CD4-positive, alpha-beta memory T cell (primary cell): ENCODE measurements at places on chromosomes 2 and 18.

DNA sequence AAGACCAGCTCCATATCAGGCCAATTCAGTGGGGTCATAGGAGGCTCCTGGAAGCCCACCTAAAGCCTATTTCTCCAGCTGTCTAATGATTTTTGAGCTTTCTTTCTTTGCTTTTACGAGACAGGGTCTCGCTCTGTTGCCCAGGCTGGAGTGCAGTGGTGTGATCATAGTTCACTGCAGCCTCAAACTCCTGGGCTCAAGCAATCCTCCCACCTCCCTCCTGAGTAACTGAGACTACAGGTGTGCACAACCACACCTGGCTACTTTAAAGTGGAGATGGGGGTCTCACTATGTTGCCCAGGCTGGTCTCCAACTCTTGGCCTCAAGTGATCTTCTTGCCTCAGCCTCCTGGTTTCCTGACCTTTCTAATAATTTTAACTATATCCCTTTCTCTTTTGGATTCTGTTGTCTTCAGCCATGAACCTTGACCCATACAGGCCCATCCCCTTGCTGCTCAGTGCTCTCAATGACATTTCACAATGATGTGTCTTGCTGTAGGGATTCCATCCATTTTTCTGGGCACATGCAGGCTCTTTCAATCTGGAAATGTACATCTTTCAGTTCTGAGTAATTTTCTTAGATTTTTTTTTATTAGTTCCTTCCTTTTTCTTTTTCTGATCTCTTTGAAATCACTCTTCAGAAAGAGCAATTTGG lies 29.7 kb downstream of the GNLY start:
- no peak overlapping the region for H3K4me3 ChIP-seq
- peaks cover 1% of the 10 kb centered on the region for H3K4me1 ChIP-seq
- peaks cover 4% of the 10 kb centered on the region for H3K27me3 ChIP-seq

DNA sequence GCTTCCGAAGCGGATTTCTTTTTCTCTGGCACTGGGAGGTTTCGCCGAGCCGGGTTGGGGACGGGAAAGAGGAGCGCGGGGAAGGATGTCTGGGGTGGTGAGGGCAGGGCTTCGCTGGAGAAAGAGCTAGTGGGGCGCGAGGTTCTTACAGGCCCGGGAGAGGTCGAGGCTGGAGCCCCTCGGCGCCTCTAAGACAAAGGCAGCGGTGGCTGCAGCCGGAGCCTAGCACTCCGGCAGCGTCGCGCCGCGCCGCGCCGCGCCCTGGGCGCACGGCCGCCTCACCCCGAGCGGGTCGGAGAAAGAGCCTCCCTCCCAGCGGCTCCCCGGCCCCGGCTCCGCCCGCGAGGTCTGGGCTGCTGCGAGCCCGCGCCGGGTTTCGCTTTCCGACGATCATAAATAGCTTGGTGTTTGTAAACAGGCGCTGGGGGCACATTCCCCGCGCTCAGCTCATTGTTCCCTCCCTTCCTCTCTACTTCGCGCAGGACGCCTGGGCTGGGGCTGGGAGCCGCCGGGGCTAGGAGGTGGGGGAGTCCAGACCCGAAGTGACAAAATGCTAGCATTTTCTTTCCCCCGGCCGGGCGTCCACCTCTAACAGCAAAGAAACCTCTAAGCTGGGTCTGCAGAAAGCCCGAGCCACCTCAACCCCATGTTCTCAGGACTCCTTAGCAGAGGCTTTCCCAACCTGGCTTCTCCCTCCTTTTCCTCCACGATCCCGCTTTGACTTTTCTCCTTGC lies 813 bp upstream of the MEIS1 start:
- no peak for DNase-seq
- peaks cover 21% of the 10 kb centered on the region for H3K27me3 ChIP-seq
- peaks cover 18% of the 10 kb centered on the region for H3K4me1 ChIP-seq
- H3K4me3 ChIP-seq, result no peak overlapping the region
- H3K27ac ChIP-seq, result no peak overlapping the region
- no peaks in the 10 kb centered on the region for H3K36me3 ChIP-seq

DNA sequence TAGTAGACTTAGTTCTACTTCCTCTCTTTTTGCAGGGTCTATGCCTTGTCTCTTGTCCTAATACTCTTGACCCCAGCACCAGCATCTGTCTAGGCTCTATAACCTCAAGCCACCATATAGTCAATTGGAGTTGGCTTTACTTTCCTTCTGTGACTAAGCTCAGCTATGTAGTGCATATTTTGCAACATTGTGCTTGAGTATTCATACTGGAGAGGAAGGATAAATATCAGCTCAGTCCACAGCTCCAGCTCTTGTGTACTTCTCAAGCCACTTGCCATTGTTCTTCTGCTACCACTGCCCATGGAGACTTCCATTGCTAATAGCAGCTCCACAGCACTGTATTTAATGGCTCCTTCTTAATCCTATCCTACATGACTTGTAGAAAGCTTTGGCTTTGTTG lies 35.5 kb upstream of the CD28 start:
- H3K36me3 ChIP-seq, result no peaks in the 10 kb centered on the region
- no peak overlapping the region for H3K27ac ChIP-seq
- no peaks in the 10 kb centered on the region for H3K27me3 ChIP-seq
- peaks cover 6% of the 10 kb centered on the region for H3K4me1 ChIP-seq

GRCh38 chr2:139600166-139600565 lies 820.0 kb upstream of the NXPH2 start:
- no peaks in the 10 kb centered on the region for H3K36me3 ChIP-seq
- no peaks in the 10 kb centered on the region for H3K4me1 ChIP-seq
- H3K27ac ChIP-seq, result no peak overlapping the region
- no peaks in the 10 kb centered on the region for H3K27me3 ChIP-seq
- H3K4me3 ChIP-seq, result no peak overlapping the region

GRCh38 chr18:32439802-32440201 lies 30.9 kb downstream of the GAREM1 start:
- no peak overlapping the region for H3K4me3 ChIP-seq
- DNase-seq, result no peak
- no peaks in the 10 kb centered on the region for H3K27me3 ChIP-seq
- no peaks in the 10 kb centered on the region for H3K4me1 ChIP-seq

- H3K36me3 ChIP-seq, result no peaks in the 10 kb centered on the region
- peak overlapping the region; percentile 74 for H3K4me3 ChIP-seq
- DNase-seq, result peak; percentile 53
- H3K27ac ChIP-seq, result peak overlapping the region; percentile 55
- H3K4me1 ChIP-seq, result peaks cover 27% of the 10 kb centered on the region
- H3K27me3 ChIP-seq, result no peaks in the 10 kb centered on the region
These were observed 16.5 kb upstream of the PSD4 start for GRCh38 chr2:113157118-113157896.

GRCh38 chr2:54480025-54480424 lies 23.9 kb downstream of the SPTBN1 start:
- H3K27ac ChIP-seq, result no peak overlapping the region
- no peak overlapping the region for H3K4me3 ChIP-seq
- H3K36me3 ChIP-seq, result no peaks in the 10 kb centered on the region
- no peak for DNase-seq
- H3K27me3 ChIP-seq, result no peaks in the 10 kb centered on the region

DNA sequence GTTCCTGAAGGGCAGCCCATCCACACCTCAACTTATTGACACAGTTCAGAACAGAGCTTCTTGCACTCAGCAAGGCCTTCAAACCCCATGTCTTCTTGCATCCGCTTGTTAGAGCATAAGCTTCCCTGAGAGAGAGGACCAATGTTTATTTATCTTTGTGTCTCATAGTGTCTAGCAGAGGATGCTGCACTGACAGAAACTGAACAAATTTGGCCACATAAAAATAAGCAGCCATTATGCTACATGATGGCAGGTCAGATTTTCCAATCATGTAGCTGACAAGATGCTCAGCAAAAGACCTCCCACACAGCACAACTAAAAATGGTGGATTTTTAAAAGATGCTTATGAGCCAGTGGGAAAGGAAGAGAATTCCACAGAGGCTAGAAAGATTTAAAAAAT lies 38.1 kb upstream of the SIGLEC15 start:
- H3K4me3 ChIP-seq, result no peak overlapping the region
- no peaks in the 10 kb centered on the region for H3K27me3 ChIP-seq
- no peak for DNase-seq
- no peaks in the 10 kb centered on the region for H3K4me1 ChIP-seq

GRCh38 chr2:40228310-40228709 lies 223.6 kb downstream of the SLC8A1 start:
- no peaks in the 10 kb centered on the region for H3K36me3 ChIP-seq
- H3K27ac ChIP-seq, result no peak overlapping the region
- H3K4me3 ChIP-seq, result no peak overlapping the region
- H3K4me1 ChIP-seq, result no peaks in the 10 kb centered on the region
- no peak for DNase-seq

DNA sequence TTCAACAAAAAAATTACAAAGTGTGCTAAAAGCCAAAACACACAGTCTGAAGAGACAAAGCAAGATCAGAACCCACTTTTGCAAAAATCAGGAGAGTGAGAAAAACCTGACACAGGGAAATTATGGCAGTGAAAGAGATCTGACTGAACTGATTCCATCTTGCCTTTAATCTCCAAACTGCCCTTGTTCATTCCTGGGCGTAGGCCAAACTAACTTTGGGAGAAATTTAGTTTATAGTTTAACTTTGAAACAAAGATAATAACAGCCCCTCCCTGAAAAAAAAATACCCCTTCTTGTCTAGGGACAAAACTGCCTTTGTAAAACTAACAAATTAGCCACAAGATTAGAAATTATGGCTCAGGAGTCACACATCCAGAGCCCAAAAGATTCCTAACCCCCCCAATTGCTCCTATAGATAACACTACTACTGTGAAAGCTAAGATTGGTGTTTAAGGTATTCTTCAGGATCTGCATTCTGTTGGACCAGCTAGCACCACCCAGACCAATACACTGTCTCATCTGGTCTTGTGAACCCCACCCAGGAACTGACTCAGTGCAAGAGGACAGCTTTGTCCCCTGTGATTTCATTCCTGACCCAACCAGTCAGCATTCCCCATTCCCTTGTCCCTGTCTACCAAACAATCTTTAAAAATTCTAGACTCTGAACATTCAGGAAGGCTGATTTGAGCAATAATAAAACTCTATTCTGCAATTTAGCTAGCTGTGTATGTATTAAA lies 226.1 kb upstream of the SH3BP4 start:
- H3K4me1 ChIP-seq, result no peaks in the 10 kb centered on the region
- no peaks in the 10 kb centered on the region for H3K36me3 ChIP-seq
